ENCODE measurements at places on chromosomes 1 and 21. TPM values are rescaled to one million over a fixed set of nuclear protein-coding genes. Genes with fewer than 3 reads are reported as not detected.
A peak's percentile ranks its signal among the peaks of the same experiment; 100 is the strongest.

GRCh38 chr1:237672748-237673147 lies 218.0 kb downstream of the ZP4 start:
- DNase-seq: no peak

- no peak for DNase-seq
Measured at GRCh38 chr1:183199304-183199703, 13.2 kb downstream of the LAMC2 start.

- peak; percentile 73 for DNase-seq
Measured at GRCh38 chr1:112619518-112620376, at the start of gene CAPZA1. TSS of gene CAPZA1 (plus strand) at chr1:112619832. CDS start at chr1:112619845, 13 bp downstream.

Gene CRYBG2
- polyA plus RNA-seq: 3.3 TPM

DNA sequence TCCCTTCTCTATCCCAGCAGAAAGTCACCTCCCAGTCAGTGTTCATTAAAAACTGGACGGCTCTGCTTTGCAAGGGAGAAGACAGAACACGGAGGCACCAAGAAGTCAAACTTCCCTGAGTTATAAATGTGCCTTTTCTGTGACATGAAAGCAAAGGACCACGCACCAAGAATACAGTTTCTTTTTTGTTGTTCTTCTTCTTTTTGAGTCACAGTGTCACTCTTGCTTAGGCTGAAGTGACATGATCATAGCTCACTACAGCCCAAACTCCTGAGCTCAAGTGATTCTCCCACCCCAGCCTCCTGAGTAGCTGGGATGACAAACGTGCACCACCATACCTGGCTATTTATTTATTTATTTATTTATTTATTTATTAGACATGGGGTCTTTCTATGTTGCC lies 22.7 kb downstream of the GLUL start:
- no peak for DNase-seq

Gene VASH2
- polyA plus RNA-seq: 1.9 TPM

GRCh38 chr1:154772606-154773506 lies 97.2 kb downstream of the KCNN3 start:
- DNase-seq: no peak

Gene CC2D1B
- polyA plus RNA-seq: 16.3 TPM

DNA sequence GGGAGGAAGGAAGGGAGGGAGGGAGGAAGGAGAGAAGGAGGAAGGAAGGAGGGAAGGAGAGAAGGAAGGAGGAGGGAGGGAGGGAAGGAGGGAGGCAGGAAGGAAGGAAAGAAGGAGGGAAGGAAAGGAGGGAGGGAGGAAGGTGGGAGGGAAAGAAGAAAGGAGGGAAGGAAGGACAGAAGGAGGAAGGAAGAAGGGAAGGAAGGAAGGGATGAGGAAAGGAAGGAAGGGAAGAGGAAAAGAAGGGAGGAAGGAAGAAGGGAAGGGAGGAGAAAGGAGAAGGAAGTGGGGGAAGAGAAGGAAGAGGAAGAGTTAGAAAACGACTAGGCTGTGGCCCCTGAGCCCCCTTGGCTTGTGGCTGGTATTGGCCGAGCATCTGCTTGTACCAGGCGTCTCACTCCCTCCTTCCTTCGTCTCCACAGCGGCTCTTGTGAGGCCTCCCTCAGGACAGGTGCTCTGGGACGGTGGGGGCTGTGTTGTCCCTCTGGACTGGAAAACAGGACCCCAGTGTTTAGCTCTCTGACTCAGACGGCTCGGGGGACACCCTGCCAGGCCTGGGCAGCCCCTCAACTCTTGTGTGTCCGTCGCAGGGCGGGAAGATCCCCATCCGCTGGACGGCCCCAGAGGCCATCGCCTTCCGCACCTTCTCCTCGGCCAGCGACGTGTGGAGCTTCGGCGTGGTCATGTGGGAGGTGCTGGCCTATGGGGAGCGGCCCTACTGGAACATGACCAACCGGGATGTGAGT lies 36.2 kb upstream of the C1QA start:
- DNase-seq: no peak

DNA sequence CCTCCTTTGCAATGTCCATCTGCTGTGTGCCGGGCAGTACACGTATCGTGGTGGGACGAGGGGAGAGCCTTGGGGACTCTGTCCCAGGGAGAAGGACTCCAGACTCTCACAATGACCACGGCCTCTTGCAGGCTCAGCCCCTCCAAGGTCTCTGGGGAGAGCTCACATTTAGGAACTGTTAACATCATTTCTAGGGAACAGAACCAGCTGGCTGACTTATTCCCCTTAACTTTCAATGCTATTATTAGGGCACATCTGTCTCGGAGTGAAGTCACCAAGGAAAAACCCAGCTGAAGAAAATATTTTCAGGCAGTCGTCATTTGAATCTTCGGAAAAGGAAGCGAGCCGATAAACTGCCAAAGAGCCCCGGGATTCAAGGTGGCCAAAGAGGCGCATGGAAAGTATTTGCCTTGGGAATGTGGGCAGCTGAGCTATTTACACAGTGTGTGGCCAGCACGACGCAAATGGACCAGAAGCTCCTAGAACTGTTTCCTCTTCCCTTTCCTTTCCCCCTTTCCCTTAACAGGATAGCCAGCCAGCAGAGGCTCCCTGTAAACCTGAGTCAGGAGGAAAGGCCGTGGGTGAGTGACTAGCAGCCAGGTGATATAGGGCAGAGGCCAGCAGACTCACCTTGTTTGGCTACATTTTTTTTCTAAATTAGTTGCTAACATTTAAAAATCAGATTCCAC lies 74.5 kb downstream of the ITPKB start:
- DNase-seq: no peak

GRCh38 chr1:18819986-18820790 lies 39.3 kb downstream of the TAS1R2 start:
- no peak for DNase-seq

GRCh38 chr1:177945943-177946650 lies 23.8 kb downstream of the SEC16B start:
- DNase-seq: peak; percentile 54

DNA sequence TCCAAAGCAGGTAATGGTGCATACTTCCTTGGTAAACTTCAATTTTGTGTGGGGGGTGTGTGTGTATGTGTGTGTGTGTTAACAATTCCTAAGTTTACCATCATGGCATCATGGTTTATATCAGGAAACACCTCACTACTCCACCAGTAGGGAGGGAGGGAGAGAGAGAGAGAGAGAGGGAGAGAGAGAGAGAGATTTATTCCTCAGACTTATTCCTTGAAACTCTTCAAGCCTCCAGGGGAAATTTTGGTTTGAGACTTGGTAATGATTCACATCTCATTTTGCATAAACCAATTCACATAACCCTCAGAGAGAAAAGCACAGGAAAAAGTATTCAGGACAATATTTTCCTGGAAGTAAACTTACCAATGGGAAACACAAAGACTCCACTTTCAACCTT lies 115.0 kb downstream of the TTLL7 start:
- DNase-seq: no peak

- no peak for DNase-seq
Measured at GRCh38 chr1:45079533-45079932, 67.5 kb downstream of the UROD start.

Gene ZNF692
- 40.8 TPM for polyA plus RNA-seq

DNA sequence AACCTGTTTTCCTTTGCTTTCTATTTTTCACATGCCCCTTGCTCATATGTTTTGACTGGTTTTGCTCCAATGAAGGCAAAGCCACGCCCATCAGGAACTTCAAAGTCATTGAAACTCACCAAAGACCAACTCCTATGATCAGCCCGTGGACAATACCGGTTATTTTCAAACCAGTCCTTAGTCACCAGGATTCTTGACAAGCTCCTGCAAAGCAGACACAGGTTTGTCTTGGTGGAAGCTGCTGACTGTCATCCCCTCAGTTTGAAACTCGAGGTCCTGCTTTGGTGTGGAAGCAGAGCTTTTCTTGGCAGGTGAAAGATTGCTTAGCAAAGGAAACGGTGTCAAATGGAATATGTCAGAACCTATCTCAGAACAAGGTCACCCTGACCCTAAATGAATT lies 384.7 kb upstream of the CXADR start:
- no peak for DNase-seq

Gene PALMD
- 19.0 TPM for polyA plus RNA-seq

Gene TLR5
- polyA plus RNA-seq: 3.7 TPM

GRCh38 chr1:165371588-165372225 lies 15.2 kb upstream of the LMX1A start:
- no peak for DNase-seq

DNA sequence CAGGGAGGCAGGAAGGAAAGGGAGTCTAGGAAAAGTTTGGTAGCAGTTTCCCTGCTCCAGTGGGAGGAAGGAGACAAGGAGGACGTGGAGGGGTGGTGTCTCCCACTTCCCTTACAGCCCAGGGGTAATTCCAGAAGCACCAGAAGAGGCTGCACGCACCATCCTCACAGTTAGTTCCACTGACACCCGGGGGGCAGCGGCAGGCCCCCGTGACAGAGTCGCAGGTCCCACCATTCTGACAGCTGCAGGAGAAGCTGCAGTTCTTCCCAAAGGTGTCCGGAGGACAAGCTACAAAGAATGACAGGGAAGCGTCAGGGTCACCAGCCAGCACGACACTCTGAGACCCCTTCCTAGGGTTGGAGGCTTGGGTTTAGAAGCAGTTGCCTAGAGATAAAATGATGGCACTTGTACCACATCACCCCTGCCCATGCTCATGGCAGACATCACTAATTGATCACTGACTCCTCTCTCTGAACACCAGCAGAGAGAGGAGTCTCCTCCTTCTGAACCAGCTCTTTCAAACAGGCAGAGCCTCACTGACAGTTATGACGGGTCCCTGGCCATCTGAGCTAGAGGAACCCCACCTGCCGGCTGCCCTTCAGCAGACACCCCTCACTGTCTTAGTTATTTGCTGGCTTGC lies 53.3 kb downstream of the ARHGEF16 start:
- DNase-seq: no peak

DNA sequence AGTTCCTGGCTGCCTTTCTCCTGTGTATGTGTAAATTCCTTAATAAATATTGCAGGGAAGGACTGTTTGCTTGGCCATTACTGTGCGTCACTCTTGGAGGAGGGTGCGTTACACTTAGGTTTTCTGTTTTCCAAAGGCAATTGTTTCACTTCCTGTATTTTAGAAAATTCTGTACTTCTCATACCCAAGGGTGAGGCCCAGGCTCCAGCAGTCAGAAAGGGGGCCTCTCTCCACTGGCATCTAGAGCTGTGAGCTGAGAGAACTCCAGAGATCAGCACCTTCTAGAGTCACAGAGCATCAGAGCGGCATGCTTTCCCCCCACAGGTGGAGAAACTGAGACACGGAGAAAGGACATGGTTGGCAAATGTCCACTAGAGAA lies 27.0 kb upstream of the ZFP69B start:
- DNase-seq: no peak

- no peak for DNase-seq
Measured at GRCh38 chr1:80629304-80629837, 1171.4 kb upstream of the ADGRL2 start.

Gene RNF186
- polyA plus RNA-seq: not detected

Gene DNASE2B
- not detected for polyA plus RNA-seq

Gene FAM177B
- polyA plus RNA-seq: 0.41 TPM

Gene PTGFR
- polyA plus RNA-seq: 9.2 TPM

Gene NSUN4
- 16.7 TPM for polyA plus RNA-seq

GRCh38 chr1:226737819-226738420 lies 1.2 kb downstream of the ITPKB start:
- no peak for DNase-seq

DNA sequence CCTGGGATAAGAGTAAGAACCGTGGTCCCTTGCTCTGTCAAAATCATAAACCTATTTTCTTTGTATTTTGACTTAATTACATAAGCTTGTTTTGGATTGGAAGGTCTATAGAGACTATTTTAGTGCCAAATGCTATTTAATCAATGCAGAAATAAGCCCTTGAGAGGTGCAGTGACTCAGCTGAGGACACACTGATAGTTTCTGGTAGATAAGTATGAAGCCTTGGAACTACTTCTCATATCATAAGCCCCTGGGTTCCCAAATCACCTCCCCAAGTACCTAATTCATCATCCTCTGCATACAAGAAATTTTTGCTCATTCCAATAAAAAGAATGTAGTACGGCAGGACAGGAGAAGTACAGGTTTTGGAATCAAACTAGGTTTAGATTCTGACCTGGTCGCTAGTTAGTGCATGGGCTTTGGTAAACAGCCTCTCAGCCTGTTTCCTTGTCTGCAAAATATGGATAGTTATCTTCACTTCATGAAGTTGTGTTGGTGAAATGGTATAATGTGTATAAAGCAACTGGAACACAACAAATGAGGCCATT lies 3.3 kb upstream of the CD55 start:
- DNase-seq: no peak
